ENCODE measurements at places on chromosomes 11 and 22.
A peak's percentile ranks its signal among the peaks of the same experiment; 100 is the strongest.

DNA sequence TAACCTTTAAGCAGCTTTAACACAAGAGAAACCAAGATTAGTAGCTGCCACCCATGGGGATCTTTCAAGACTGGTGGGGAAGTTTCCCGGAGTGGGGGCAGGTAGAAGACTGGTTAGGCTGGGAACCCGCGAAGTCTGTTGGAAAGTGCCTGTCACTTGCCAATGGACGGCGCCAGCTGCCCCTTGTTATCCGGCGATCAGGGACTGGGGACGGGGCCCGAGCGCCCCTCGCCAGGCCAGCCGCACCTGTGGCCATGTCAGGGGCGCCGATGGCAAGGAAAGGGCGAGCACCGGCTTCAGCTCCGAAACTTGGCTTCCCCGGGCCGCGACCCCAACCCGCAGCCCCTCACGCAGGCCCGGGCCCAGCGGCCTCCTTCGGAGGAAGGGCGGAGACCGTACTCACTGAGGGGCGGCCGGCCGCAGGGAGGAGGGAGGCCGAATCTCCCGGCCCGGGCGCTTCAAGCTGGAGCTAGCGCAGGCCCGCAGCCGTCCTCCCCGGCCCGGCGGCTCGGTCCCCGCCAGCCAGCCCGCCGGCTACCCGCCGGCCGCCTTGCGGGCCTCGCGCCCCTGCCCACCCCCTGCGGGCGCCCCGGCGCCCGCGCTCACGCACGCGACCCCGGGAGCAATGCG lies 539 bp downstream of the EIF4ENIF1 start:
- peak; percentile 31 for DNase-seq

- no peak for DNase-seq
Observed at GRCh38 chr11:21494946-21495345, 697.9 kb upstream of the ANO5 start.

GRCh38 chr11:68106165-68106940 lies 14.8 kb downstream of the CHKA start:
- DNase-seq: no peak

DNA sequence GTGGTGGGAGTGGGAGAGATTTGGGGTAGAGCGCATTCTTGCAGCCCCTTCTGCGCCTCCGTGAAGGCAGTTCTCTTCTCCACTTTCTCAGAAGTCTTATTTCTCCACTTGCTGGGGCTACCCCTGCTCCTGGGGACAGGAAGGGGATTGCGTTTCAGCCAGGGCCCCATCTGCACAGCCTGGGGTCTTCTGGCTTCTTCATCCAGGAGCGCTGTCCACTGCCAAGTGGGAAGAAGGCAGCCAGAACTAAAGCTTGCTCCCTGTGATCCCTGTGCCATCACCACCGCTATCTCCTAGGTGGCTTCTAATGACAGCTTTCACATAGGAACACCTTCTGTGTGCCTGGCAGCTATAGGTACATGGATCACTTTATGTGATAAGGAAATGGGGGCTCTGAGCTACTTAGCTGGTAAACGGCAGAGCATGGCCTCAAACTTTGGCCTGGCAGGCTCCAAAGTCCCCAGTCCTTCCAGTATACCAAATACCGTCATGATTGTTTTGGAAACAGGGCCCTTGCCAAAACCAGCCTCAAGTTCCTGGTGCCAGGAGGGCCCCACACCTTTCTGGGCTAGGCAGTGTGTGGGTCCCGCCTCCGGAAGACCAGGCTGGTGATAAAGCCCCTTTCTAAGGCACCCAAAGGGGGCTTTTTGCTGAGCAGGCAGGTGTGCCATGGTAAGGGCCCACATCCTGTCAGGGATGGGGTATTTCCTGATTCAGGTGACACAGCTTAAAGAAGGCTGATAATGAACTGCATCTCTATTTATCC lies 60.4 kb upstream of the PAX6 start:
- no peak for DNase-seq

- DNase-seq: no peak
Observed at GRCh38 chr22:24153959-24154358, 27.3 kb upstream of the SUSD2 start.

- no peak for DNase-seq
Observed at GRCh38 chr11:45546366-45546765, 119.1 kb downstream of the CHST1 start.

DNA sequence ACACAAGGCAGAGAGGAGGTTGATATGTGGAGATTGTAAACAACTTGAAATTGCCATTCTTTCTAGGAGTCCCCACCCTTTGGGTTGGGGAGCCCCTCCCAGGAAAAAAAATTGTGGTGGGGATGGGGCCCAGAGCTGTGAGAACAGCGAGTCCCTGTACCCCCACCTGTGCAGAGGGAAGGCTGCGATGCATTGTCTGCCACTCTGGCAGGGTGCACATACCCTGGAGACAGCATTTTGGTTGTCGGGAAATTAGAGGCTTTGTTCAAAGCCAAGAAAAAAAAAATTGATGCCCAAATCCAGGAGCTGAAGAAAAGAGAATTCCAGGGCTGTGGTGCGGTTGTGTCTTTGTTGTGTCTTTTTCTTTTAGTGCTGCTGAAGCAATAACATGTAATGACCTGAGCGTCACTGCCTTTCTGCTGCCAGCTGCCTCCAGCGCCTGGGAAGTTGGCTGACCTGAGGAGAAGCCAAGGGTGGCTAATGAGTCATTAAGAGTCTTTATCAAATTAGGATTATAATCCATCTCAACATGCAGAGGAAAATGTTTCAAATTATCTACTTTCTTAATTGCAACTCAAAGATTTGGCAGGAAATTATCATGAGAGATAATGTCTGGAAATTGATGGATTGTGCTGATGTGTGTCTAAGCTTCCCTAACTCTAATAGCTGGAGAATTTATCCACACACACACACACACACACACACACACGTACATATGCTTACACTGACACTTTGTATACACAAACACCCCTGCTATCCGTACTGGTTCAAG lies 8.0 kb upstream of the PKNOX2 start:
- DNase-seq: no peak

DNA sequence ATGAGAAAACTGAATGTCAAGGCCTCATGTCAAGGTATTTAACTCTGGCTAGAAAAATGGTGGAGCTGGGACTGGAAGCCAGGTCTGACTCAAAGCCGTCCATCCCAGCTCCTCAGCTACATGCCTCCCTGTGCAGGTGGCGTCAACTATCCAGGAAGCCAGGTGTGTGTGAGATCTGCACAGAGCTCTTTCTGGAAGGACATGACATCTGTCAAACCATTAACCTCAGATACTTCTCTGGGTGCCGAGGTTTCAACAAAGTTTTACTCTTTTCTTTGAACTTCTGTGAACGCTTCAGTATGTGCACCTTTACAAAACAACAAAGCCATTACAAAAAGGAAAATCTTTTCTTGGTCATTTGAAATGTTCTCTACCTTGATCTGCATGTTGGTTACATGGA lies 7.0 kb upstream of the CASTOR1 start:
- no peak for DNase-seq

- DNase-seq: no peak
Observed at GRCh38 chr11:58780578-58780977, 48.8 kb upstream of the GLYAT start.

DNA sequence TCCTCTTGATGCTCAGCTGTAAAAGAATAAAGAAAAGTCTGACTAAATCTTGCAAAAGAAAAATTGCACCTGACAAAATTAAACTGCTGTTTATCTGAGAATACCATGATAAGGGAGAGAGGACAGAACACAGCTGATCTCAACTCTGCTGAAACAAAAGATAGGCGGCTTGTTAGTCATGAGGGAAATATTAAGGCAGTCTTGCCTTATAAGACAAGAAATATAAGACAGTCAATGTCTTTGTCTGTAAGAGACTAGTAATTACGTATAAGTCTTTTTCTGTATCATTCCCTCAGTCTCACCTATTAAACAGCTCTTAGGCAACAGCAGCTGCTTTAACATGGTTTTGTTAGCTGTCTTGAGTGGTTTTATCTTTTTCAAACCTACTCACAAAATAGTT lies 296.6 kb downstream of the LUZP2 start:
- no peak for DNase-seq

DNA sequence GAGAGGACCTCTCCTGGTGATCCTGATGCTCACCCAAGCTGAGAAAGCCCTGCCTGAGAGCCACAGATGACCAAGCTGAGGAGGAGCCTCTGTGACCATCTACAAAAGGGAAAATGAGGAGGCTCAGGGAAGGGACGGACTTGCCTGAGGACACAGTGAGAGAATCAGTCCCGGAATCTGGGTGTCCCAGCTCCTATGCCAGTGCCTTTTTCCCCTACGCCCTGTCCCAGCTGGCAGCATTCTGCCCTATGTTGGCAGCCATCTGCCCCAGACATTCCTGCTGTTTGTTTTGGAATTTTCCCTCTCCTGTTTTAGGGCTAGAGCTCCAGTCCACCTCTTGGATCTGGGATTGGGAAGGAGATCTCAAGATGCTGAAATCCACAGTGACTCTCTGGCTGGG lies 54.6 kb downstream of the C11orf58 start:
- DNase-seq: no peak

GRCh38 chr11:9029422-9029821 lies 25.6 kb upstream of the NRIP3 start:
- DNase-seq: no peak

GRCh38 chr11:44631831-44632230 lies 66.4 kb downstream of the CD82 start:
- DNase-seq: no peak

DNA sequence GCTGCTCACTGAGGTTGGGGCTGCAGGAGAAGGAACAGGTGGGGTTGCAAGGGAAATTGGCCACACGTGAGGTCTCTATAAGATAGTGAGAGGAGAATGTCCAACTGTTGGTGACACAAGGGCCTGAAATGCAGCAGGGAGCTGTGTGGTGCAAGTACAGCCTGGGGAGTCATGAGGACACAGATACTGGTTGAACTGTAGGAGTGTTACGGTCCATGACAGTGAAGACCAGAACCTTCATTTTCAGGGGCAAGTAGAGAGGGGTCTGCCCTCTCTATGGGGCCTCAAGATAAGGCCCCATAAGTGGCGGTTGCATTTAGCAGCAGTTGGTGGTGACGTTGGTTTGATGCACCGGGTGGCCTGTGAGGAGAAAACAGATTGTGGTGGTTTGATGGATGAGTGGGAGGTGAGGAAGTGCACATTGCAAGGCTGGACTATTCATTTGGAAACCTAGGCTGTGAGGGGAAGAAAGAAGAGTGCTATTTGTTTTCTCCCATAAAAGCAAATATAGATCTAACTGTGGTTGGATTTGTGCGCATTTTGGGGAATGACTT lies 39.4 kb downstream of the MICAL2 start:
- DNase-seq: no peak

GRCh38 chr11:78292109-78292803 lies 103.5 kb downstream of the USP35 start:
- DNase-seq: no peak

GRCh38 chr11:88972210-88972609 lies 93.6 kb downstream of the GRM5 start:
- DNase-seq: no peak

- no peak for DNase-seq
Observed at GRCh38 chr22:25536589-25536988, 27.9 kb upstream of the GRK3 start.

GRCh38 chr11:1877211-1878136 lies 14.2 kb downstream of the PRR33 start:
- DNase-seq: no peak

DNA sequence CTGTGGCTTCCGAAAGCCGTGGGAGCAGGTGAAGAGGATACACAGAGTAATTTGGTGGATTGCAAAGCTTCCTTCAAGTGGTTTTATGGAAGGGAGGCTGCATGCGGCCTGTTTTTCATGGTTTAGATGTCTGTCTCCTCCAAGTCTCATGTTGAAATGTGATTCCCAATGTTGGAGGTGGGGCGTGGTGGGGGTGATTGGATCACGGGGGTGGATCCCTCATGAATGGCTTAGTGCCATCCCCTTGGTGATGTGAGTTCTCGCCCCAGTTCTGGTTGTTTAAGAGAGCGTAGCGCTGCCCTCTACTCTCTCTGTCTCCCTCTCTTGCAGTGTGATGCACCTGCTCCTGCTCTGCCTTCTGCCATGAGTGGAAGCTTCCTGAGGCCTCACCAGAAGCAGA lies 247.8 kb upstream of the B3GAT1 start:
- no peak for DNase-seq

DNA sequence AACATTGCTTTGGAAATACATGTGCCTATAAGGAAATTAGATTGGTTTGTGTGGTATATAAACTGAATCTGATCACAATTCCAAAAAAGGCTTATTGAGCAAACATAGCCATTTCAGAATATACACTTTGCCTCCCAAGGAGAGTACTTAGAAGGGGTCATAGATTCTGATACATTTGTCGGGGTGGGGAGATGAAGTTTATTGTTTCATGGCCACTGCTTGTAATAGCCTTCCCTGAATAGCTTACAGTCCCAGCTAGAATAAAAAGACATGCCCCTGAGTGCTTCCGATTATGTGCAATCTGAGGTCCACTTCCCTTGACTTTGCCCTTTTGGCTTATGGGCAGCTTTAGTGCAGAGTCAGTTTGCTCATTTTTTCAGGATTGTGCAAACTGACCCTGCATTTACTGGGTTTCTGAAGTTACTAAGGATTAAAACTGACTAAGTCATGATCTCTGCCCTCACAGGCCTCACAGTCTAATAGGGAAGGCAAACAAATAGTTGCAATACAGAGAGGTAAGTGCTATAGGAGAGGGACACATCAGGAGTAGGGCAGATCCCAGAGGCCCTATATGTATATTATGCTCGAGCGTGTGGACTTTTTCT lies 184.2 kb downstream of the BLID start:
- DNase-seq: no peak

- no peak for DNase-seq
Observed at GRCh38 chr11:14041040-14041439, 78.5 kb downstream of the SPON1 start.

DNA sequence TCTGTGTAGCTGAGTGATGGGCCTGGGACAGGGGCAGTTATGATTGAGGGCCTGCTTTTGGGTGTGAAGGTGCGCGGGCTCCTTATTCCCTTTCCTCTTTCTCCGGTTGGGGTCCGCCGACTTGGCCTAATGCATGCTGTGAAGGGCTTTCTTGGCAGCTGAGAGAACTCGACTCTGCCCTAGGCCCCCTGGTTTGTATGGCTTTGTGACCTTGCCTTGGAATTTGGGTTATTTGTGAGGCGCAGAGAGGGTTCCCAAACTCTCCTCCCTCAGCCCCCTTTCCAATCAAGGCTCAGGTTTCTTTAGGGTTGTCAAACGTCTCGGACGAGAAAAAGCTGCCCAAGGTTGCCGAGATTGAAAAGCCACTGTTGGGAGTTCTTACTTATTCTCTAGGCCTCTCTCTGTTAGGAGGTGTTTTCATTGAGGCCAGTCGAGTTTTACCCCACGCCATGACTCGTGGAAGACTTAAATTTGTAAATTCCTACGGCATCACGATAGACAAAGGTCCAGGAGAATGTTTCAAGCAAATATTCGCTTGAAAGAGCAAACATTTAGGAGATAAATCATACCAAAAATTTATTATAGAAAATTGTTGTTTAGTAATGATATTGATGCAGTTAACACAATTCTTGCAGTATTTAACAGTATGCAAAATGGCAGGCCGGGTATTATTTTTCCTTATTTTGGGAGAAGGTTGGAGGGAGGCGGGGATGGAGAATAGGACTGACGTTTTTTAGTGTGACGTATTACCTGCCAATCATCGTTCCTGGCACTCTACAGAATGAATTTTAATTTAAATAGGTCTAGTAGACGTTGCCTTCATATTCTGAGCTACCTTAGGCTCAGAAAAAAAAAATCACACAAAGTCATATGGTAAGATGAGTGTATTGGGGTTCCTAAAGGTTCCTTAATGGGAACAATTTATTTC lies 689 bp downstream of the PDHX start:
- no peak for DNase-seq

- no peak for DNase-seq
Observed at GRCh38 chr22:43012390-43012789, 2.6 kb downstream of the PACSIN2 start.
